ENCODE measurements at places on chromosomes 12 and 14.

DNA sequence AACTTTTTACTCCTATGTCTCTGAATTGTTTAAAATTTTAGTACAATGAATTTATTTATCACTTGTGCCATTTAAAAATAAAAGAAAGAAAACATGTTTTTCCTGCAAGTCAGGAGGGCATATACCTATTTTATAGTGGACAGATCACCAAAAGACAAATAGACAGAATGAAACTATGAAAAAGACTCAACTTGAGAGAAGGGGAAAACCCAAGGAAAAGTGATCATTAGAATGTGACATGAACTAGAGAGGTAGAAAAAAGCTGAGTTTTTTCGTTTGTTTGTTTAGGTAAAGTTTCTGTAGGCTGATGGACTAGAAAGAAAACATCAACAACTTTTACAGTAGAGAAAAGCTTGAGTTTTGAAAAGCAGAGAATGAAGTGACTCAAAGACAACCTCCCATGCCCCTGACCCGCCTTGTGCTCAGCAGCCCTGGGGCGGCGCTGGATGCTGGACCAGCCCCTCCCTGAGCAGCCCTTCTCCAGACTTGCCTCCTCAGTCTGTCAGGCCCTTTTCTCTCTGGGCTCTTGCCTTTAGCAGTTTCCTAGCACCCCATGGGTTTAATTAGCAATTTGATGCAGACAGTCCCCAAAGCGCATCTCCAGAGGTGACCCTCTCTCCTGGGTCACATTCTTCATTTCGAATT lies 95.1 kb upstream of the ARID2 start:
- no peak for DNase-seq

DNA sequence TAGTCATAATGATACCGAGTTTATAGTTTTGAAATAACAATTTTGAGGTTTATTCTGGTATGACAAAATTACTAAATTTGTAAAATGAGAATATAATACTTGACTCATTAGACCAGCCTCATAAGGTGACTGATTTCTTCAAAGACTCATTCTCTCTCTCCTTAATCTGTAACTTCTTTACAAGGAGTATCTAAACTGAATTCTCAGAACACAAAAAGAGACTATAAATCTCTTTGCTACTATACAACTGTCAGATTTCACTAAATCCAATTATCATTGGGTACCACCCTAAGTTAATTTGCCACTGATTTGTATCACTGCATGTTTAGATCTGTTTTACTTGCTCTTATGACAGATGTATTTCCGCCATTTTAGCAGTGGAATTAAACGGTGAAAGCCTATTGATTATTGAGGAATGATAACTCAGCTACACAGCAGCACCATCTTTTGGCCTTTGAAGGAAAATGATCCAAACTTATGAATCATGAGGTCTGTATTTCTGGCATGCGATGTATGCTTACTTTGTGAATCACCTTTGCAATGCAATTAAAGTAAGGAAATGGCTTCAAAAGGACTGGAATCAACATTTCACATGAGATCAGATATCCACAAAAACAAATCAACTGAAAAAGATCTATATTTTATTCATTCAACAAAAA lies 161.2 kb downstream of the RERGL start:
- no peak for DNase-seq

GRCh38 chr12:4526923-4527546 lies 11.7 kb upstream of the RAD51AP1 start:
- no peak for DNase-seq

GRCh38 chr14:74593241-74593953 lies 18.6 kb downstream of the LTBP2 start:
- DNase-seq = no peak

DNA sequence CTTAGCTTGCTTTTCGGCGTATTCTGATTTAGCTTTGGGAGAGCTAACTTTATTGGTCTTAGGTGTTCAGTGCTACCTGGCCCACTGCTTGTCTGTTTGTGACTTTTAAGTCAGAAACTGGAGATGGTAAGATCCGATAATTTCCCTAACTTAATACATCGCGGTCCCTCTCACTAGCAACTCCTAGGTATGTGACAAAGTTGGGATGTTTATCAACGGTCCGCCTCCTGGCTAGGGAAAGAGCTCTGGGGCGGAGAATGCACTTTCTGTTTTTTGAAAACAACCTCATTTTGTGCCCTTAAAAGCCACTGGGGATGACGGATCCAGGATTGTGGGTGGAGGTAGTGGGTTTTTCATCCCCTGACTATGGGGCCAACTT lies 1.2 kb downstream of the CDKN1B start:
- DNase-seq = no peak

GRCh38 chr12:104462931-104463339 lies 6.2 kb downstream of the CHST11 start:
- no peak for DNase-seq

- DNase-seq = no peak
Measured at GRCh38 chr12:20127413-20127812, 240.9 kb upstream of the PDE3A start.
